ENCODE measurements at places on chromosomes 3 and 15.

- no peak for DNase-seq
Observed at GRCh38 chr15:40045572-40046217, 6.7 kb upstream of the SRP14 start.

GRCh38 chr3:114092151-114093015 is 35.8 kb downstream of the QTRT2 start:
- DNase-seq: no peak

DNA sequence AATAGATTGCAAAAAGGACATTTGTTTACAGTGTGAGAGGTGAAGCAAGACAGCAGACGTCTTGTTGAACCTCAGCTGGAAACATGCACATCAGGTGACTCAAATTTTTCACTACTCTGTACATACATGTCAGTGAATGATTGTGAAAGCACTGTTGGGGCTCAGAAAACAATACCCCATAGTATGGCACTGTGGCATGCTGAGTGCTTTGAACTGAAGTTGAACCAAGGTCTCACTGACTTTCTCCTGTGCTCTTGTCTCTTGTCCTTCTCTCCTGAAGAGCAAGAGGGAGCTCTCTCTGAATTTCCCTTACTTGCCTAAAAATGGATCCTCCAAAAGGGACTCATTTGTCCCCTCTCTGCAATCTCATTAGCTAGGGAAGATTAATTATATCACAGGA is 24.5 kb upstream of the NEDD4 start:
- no peak for DNase-seq

DNA sequence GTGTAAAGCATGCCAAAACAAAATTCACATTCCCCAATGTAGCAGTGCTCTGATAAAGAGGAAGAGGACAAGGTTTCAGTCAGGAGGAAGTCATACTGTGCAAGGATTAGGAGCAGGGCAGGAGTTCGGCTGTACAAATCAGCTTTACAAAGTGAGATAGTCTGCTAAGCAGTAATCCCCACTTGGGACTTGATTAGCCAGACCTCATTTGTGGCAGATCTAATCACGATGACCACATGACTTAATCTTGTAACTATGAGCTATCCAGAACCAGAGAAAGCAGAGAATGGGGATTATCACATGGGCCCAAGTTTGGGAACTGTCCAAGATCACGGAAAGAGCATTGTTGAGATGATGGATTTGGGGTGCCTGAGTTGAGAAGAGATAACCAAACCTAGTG is 7.8 kb downstream of the DCBLD2 start:
- no peak for DNase-seq

- DNase-seq: no peak
Observed at GRCh38 chr15:27222479-27222878, 251.5 kb downstream of the GABRG3 start.

- DNase-seq: no peak
Observed at GRCh38 chr3:62153231-62153630, 220.1 kb downstream of the FEZF2 start.

GRCh38 chr3:134742202-134742601 is 52.9 kb upstream of the EPHB1 start:
- no peak for DNase-seq

DNA sequence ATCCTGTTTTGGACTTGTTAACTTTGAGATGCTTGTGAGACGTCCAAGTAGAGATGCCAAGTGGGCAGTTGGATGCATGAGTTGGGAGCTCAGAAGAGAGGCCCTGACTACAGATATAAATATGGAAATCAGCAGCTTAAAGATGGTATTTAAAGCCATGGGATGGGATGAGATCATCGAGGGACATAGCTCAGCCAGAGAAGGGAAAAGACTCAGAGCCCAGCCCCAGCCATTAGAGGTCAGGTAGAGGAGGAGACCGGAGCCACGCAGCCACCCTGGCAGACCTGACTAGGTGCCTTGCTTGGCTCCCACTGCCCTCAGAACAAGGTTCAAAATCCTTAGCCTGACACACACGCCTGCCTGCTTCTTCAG is 31.1 kb downstream of the ATP2B2 start:
- DNase-seq: no peak

DNA sequence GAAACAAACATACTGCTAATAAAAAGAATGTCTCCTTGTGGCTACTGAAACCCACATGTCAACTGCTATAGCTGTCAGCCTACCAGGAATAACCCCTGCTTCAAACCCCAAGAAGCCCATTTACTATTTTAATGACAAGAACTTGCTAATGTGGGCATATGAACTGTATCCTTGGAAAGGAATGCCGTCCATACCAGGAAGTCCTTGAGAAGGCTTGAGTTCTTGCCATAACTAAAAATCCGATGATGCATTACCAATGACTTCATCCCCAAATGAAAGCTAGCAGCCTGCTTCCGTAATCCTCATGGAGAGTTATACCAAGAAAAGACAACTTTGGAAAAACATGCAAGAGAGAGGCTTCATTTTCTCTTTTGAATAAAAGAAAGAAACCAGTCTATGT is 34.8 kb downstream of the MINDY4B start:
- no peak for DNase-seq

GRCh38 chr3:56061279-56061626 is 407.0 kb downstream of the ERC2 start:
- no peak for DNase-seq

DNA sequence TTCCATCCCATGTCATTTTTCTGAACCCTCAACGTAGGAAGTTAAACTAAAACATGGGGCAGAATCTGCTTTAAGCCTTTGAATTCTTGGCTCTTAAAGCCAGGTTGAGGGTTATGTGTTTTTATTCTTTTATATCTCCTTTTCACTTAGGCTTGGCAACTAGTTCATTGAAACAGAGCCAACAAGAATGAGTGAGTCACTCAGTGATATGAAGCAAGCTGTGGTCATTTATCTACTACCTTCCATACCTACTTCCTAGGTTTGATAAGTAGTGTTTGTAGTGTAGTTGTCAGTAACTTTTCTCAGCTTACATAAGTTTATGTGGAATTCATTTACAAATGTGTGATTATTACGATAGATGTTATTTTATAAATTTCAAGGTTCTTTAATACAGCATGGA is 67.4 kb downstream of the SNRPN start:
- DNase-seq: no peak

GRCh38 chr3:128487813-128488635 is 5.0 kb downstream of the GATA2 start:
- DNase-seq: no peak

DNA sequence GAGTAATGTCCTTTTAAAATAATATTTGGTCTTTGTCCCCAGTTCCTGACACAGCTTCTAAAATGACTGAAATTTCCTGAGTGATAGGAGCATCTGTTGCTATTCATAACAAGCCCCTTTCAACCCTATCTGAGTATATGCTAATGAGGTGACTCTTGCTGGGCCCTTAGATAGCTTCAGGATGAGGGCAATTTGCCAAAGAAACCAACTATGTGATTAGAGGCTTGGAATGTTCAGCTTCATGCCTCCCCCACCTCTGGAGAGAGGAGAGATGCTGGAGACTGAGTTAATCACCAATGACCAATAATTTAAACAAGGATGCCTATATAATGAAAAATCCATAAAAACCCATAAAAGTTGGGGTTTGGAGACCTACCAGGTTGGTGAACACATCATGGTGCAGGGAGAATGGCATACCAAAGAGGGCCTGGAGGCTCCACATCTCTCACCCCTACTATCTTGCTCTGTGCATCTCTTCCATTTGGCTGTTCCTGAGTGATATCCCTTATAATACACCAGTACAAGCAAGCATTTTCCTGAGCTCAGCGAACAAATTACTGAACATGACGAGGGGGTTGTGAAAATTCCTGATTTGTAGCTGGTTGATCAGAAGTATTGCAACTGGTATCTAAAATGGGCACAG is 189.2 kb downstream of the ECT2 start:
- DNase-seq: no peak

DNA sequence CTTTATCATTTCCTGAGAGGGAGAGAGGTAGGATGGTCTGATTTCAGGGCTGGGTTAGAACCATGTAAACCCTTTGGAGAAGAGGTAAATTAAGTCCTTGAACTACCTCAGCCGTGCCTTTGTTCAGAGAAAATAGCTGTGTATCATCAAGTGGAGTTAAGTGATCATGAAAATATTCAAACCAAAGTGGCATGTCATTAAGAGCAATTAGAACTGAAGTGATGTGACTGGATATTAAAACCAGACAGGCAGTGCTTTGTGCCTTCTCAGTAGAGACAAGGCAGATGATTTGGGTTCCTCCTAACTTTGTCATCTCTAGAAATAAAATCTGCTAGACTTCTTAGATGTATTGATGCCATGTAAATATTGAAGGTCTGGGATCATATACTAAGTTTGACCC is 171.5 kb downstream of the IL5RA start:
- no peak for DNase-seq

DNA sequence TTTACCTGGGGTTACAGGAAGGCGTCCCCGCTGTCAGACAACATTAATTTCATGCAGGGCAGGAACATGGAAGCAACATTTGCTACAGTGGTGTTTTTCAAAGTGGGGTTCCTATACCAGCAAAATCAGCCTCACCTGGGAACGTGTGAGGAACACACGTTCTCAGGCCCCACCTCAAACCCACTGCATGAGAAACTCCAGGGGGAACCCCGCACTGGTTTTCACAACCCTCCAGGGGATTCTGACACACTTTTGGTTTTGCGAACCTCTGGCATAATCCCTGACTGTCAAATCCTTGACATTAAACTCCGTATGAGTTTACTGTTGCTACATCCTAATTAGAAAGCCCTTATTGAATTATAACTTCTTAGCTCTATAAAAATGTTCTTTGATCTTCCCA is 127.7 kb downstream of the LRRK1 start:
- no peak for DNase-seq

- no peak for DNase-seq
Observed at GRCh38 chr15:83062768-83063180, 4.3 kb downstream of the BTBD1 start.

- no peak for DNase-seq
Observed at GRCh38 chr3:114608293-114608692, 314.5 kb downstream of the TIGIT start.

- DNase-seq: no peak
Observed at GRCh38 chr15:66899555-66900350, 165.6 kb upstream of the SMAD3 start.

DNA sequence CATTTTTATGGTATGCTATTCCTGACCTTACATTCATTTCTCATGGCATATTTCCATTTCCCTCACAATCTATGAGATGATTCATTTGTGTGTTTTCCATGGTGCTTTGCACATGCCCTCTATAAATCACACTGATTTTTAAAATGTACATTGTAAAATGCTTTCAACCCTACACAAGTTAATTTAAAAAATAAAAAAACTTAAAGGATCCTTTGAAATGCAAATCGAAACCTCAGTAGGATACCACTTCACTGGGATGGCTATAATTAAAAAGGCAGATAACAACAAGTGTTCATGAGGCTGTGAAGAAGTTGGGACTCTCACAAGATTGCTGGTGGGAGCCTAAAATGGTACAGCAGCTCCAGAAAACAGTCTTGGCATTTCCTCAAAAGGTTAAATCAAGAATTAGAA is 83.5 kb downstream of the FMN1 start:
- no peak for DNase-seq

DNA sequence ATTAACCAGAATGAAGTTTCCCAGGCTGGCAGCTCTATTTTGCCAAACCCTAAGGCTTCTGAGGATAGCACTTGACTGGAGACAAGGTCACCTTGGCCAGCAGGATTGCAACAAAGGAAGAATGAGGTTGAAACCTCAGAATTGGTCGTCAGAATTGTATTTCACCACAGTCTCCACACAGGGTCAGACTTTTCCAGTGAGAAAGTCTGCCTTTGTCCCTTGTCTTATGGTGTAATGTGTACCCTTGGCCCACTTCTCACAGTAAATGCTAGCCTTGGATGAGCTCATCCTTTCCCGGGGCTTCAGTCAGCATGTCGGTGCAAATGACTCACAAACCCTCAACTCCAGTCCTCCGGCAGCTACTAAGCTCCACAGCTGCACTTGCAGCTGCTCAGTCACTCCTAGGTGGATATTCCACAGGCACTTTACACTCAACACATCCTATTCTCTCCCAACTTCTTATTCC is 19.7 kb downstream of the SSR3 start:
- DNase-seq: no peak

- no peak for DNase-seq
Observed at GRCh38 chr3:18729671-18730070, 304.5 kb upstream of the SATB1 start.

DNA sequence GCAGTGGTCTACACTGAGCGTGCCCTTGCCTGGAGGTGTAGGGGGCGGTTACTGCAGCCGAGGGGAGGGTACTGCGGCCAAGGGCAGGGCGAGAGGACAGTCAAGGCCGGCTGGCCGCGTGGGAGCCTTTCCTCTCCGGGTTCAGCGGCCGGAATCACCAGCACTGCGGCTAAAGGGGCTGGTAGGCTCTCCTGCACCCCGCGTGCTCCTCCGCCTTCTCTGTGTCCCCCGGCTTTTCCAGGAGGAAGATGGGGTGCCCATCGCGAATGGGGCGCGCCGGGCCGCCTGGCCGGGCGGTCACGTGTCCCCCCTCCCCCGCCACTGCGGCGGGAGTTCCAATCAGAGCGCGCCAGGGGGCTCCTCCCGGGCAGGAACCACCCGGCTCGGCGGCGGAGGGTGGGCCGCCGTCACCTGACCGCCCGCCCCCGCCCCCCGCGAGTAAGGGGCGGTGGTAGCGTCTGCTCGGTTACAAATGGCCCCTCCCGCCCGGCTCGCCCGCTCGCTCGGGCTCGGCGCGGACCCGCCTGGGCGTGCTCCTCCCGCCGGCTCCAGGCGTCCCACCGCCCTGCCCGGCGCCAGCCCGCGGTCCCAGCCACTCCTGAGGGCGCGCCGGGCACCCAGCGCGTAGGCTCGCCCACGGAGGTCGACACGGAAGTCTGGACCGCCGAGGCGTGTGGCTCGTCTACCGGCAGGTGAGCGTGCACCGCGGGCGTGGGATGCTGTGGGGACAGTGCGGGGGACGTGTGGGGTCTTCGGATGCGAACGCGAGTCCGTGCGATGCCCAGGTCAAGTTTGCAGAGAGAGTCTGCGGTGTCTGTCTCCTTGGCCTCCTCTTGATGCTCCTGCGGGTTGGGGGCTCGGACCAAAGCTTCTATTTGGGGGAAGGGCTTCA is 242.6 kb upstream of the TOPAZ1 start:
- DNase-seq: no peak

DNA sequence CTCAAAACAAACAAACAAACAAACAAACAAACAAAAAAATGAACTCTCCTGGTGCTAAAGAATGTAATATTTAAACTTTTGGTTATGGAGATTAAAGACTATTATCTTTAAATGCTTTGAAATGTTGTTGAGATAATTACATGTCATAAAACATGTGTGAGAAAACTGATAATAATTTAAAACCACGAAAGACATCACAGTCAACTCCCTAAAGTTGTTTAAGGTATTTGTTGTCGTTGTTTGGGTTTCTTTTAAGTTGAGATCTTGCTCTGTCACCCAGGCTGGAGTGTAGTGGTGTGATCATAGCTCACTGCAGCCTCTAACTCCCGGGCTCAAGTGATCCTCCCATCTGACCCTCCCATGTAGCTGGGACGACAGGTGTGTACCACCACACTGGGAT is 12.0 kb downstream of the EFCAB12 start:
- no peak for DNase-seq

DNA sequence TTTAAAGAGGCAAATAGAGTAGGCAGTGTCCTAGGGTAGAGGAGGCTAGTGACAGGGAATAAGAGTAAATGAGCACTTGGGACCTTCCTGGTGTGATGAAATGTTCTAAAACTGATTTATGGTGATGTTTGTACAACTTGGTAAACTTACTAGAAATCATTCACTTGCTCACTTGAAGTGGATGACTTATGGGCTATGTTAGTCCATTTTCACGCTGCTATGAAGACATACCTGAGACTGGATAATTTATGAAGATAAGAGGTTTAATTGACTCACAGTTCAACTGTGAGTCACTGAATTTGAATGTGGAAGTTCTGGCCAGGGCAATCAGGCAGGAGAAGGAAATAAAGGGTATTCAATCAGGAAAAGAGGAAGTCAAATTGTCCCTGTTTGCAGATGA is 31.7 kb upstream of the DHX36 start:
- DNase-seq: no peak
